ENCODE measurements at places on chromosomes 2 and 18.

DNA sequence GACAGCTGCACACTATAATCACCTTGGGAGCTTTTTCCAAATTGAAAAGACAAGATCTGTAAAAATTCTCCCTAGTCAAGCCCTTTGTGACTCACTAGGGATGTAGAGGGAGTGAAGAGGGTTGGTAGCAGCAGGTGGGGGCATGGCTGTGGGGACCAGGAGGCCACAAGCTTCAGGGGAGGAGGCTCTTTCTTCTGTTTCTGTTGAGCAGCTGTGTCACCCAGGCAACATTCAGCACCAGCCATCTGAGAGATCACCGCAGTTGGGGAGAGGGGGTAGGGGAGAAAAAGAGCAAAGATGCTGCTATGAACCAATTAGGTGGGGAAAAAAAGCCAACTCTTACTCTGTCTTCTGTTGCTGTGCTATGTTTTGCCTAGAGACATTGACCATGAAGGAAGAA is 352.3 kb upstream of the MEIS1 start:
- no peak for ATAC-seq

DNA sequence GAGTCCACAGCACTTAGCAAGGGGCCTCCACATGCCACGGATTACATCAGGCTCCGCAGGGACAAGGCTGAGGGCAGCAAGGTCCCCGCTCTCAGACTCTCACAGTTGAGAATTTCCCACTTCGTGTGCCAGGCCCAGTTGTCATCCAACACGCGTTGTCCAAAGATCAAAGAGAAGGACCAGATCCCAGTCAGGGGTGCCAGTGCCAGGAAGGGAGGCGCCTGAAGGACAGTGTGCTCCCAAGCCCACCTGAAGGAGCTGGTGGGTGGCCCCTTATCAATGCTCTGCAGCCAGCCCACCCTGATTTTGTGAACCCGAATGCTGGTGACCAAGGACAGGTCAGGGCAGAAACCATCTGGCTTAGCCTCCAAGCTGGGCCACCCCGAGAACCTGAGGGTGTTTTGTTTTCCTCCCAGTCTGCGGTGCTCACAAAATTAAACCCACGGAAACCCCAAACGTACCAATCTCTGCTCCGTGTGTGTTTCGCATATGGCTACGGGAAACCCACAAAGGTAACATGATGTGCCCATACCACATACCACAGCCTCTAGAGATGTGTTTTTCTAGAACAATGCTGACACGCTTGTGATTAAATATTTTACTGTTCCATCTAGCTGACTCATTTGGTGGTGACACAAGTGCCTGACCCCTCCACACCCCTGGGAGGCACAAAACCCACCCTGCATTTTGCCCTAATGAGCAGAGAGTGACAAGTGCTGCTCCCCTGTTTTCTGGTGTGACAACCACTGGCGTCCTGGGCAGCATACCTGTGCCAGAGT is 24.5 kb downstream of the CRACDL start:
- no peak for ATAC-seq

GRCh38 chr2:36613801-36614200 is 15.8 kb upstream of the FEZ2 start:
- ATAC-seq, result no peak

- peak; percentile 96 for ATAC-seq
Observed at GRCh38 chr18:158128-159036, at the start of gene USP14. TSS of gene USP14 (plus strand) at chr18:158557. CDS start at chr18:158699, 142 bp downstream.

GRCh38 chr2:188897096-188897495 is 77.1 kb upstream of the COL3A1 start:
- ATAC-seq, result no peak

DNA sequence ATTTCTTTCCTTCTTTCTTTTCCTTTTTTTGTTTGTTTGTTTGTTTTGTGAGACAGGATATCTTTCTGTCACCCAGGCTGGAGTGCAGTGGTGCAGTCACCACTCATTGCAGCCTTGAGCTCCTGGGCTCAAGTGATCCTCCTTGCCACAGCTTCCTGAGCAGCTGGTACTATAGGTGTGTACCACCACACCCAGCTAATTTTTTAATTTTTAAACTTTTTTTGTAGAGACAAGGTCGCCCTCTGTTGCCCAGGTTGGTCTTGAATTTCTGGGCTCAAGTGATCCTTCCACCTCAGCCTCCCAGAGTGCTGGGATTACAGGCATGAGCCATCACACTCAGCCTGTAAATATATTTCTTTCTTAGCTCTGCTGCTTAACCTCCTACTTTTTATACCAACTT is 83.4 kb upstream of the CYP20A1 start:
- no peak for ATAC-seq

DNA sequence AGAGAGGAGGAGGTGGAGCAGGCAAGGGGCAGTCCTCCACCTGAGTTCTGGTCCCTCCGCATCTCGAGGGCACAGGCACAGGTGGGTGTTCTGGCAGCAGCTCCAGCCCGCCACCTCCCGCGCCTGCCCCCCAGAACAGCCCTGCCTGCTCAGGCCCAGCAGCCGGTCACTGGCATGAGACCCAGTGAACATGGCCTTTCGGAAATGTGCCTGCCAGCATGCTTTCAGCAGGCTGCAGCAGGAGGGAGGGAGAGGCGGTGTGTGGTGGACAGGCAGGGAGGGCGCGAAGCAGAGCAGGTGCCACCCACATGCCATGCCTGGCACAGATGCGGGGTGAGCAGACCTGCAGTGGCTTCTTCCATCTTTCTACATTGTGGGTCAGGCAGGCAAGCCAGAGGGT is 3.4 kb upstream of the OR6B3 start:
- ATAC-seq, result no peak

GRCh38 chr2:133748007-133748700 is 179.9 kb upstream of the NCKAP5 start:
- no peak for ATAC-seq

GRCh38 chr2:128734521-128735295 is 416.0 kb upstream of the HS6ST1 start:
- ATAC-seq, result no peak

- no peak for ATAC-seq
Observed at GRCh38 chr2:71306762-71307161, 24.8 kb upstream of the ZNF638 start.

GRCh38 chr2:30708491-30709290 is 98.6 kb downstream of the CAPN13 start:
- ATAC-seq, result no peak

GRCh38 chr18:78786776-78787175 is 192.8 kb upstream of the SALL3 start:
- no peak for ATAC-seq

DNA sequence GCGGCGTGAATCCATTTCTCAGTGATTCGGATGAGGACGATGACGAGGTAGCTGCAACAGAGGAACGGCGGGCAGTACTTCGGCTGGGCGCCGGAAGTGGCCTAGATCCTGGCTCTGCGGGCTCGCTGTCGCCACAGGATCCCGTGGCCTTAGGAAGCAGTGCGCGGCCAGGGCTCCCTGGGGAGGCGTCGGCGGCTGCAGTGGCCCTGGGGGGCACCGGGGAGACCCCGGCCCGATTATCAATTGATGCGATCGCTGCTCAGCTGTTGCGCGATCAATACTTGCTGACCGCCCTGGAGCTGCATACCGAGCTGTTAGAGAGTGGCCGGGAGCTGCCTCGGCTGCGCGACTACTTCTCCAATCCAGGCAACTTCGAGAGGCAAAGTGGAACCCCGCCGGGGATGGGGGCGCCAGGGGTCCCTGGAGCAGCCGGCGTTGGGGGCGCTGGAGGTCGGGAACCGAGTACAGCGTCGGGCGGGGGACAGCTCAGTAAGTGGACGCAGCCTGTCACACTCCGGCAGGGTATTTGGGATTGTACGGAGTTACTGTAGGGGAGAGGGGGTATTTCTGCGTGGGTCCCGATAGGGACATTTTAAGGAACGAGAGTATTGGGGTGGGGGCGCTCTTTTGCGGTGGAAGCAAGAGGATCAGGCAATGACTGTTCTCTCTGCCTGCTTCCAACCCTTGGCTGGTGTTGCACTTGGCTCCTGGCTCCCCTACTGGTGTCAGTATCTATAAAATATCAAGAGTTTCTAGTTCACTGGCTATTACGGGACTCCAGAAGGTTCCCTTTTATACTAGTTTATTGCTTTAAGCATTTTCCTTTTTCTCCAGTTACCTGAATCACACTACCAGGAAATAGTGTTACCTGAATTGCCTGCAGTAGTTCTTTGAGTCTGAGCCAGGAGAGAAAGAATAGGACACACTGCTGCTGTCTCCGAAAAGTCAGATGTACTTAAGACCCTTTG is 772 bp downstream of the RELCH start:
- no peak for ATAC-seq

DNA sequence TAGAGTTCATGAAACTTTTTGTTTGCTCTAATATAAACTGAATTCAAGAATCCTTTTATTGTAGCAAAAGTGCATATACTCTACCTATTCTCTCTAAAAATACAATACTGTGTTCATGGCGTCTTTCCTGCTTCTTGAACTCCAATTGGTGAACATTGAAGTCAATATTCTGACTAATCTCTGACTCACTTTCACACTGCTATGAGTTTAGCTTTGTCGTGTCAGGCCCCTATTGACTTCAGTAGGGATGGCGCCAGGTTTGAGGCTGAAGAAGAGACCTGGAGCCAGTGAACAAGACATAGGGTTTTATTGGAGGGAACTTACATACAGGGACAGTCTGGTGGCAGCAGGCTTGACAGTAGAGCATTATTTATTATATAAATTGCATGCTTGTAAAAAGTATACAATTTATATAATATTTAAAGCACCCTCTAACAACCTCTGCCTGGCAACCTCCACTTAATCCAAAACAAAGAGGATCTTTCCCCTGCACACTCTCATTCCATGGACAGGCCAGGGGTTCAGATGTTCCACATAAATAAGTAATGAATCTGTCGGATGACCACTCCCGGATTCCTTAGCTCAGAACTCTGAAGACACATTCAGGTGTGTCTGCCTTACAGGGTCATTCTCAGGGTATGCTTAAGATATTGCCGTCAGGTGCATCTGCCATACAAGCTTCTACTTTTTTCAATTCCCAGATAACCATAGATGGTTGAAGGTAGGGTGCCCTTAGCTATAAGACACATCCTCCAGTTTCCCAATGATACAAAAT is 141.0 kb downstream of the CERS6 start:
- ATAC-seq, result no peak

DNA sequence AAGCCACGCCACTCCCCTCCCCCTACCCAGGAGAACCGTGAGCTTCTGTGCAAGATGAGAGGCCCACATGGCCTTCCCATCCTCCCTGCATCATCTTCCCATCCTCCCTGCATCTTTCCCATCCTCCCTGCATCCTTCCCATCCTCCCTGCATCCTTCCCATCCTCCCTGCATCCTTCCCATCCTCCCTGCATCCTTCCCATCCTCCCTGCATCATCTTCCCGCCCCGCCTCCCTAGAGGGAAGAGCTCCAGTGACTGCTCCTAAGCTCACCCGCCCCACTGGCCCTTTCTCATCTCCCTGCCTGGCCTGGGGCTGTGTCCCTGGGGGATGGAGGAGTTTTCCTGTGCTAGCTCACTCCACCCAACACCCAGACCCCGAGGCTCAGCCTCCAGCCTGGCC is 93.3 kb upstream of the ASAP2 start:
- no peak for ATAC-seq

Measured in gastroesophageal sphincter (tissue), 4 donors.